ENCODE measurements at places on chromosomes 16 and 17.

- no peak for DNase-seq
These were observed 32.3 kb downstream of the CLEC16A start for GRCh38 chr16:10976634-10977033.

GRCh38 chr16:57372372-57373116, at the start of gene CX3CL1:
CX3CL1 (plus strand) TSS chr16:57372490; CDS start chr16:57372569, 79 bp downstream.
- no peak for DNase-seq

DNA sequence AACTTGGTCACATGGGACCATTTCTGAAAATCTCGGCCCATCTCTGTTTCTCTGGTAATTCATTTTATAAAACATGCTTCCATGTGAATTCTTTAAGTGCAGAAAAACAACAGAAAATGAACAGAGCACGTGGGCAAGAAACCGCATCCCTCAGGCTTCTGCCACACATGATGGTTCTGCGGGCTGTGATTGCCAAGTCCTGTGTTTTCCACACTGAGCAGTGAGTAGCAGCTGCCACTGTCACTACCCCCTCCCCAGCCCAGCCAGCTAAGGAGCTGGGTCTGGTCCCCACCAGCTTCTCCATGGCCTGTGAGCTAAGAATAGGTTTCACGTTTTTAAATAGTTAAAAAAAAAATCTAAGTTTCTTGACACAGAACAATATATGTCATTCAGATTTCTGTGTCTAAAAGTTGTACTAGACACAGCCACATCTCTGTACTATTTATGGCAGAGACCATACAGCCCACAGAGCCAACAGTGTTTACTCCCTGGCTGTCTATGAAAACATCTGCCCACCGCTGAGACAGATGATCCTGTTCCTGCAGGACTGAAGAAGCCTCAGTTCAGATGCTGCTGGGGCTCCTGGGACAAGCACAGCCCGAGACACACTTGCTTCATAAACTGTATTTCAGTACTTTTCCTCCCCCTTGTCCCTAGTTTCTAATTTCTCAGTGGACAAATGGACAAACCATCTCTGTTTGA, 41.5 kb downstream of the USP22 start:
- no peak for DNase-seq

DNA sequence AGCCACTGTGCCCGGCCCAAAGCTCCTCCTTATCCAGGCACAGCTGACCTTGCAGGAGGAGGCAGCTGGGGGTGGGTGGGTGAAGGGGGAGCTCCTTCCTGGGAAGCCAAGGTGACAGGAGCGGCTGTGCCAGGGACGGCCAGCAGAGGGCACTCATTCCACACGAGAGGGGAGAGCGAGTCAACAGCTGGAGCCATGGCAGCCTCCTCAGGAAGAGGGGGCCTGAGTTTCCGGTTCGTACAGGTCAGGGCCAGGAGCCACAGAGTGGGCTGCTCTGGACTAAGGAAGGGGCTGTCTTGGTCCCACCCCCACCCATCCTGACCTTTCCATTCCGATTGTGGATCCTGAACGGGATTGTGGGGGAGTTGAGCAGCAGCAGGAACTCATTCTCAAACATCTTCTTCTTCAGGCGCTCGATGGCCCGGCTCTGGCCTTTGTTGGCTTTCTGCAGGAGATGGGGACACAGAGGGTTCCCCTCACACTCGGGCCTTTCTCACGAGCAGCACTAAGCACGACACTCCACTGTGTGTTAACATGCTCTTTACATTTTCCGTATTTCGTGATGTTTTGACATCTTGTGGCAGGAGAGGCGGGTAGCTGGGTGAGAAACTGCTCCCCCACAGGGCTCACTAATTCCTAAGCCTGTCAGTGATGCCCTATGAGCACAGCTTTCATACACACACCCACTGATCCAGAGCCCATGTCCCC, 61.6 kb downstream of the TIMM22 start:
- no peak for DNase-seq

DNA sequence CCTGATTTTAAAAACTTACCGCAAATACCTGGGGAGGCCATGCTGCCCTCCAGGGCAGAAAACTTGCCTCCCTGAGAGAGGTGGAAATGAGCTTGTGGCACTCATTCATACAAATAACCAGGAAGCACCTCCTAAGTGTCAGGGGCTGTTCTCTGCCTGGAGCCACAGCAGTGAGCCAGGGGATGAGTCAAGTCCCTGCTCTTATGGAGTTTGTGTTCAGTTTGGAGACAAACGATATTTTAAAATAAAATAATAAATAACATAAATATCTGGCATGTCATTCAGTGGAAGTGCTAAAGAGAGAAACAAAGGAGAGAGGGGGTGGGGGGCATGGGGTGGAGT, 313.8 kb downstream of the C16orf95 start:
- DNase-seq = no peak

GRCh38 chr16:69406780-69407331, 17.6 kb upstream of the CYB5B start:
- DNase-seq = no peak

GRCh38 chr16:15636392-15636873, 6.5 kb downstream of the MARF1 start:
- peak; percentile 72 for DNase-seq

- no peak for DNase-seq
These were observed 12.1 kb downstream of the GLP2R start for GRCh38 chr17:9837551-9838471.

- DNase-seq = no peak
These were observed 1.1 kb downstream of the G6PC1 start for GRCh38 chr17:42901535-42902229.

DNA sequence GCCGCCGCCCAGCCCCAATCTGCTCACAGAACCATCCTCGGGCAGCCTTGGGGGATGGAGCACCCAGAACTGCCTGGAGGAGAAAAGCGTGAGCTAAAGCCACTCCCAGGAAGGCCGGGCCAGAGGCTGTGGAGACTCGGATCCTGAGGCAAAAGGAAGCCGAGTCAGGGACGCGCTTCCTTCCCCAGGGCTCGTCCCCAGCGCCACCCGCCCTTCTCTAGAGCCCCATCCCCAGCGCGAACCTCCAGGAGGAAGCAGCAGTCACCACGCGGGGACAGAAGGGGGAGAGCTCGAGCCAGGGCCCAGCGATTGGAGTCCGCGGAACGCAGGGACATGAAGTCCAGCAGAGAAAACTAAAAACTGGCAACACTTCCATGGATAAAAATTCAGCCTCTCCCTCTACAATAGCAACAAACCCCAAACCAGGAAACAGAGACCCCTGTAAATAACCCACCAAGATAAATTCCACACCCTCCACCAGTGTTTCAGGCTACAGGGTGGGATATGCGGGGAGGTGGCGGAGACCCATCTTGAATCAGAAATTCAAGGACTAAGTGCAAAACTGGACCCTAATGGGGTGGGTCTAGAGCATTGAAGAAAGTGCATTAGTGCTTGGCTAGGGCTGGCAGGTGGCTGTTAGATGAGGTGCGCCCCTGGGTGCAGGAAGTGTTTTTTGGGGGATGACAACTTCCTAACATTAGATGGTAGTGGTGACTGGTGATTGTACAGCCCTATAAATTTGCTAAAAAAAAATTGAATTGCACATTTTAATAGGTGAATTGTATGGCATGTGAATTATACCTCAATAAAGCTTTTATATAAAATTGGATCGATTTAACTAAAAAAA, 116.1 kb upstream of the METRNL start:
- peak; percentile 42 for DNase-seq

GRCh38 chr17:28524476-28525424, 18.6 kb downstream of the FOXN1 start:
- no peak for DNase-seq

DNA sequence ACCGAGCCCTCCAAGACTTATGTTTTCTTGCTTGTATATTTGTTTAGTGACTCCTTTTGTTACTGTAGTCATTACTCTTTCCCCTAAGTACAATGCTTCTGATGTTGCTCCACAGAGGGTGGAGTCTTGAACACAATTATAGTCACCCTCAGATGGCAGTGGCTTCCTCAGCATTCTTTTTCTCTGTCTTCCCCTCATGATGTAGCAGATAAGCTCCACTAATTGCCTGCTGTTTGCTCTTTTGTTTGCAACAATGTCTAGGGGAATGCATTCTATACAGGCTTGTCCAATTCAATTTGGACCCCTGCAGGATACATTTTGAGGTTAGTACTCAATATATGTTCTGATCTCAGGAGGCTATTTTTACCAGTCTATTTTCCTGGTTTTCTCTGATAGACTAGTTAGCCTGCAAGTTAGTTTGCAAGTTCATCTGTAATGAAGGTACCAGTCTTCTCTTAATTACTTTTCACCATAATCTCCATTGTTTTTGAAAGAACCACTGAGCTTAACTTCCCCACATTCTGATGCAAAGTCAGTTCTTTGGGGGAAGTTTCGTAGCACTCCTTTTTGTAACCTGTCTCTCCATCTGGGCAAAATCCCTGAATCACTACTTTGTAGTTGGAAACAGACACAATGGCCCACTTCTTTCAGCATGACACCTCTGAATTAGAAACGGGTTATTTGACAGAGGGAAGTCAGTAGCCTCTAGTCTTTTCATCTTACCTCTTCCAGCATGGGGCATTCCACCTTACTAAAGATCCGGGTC, 1509.2 kb downstream of the CDH11 start:
- DNase-seq = no peak

DNA sequence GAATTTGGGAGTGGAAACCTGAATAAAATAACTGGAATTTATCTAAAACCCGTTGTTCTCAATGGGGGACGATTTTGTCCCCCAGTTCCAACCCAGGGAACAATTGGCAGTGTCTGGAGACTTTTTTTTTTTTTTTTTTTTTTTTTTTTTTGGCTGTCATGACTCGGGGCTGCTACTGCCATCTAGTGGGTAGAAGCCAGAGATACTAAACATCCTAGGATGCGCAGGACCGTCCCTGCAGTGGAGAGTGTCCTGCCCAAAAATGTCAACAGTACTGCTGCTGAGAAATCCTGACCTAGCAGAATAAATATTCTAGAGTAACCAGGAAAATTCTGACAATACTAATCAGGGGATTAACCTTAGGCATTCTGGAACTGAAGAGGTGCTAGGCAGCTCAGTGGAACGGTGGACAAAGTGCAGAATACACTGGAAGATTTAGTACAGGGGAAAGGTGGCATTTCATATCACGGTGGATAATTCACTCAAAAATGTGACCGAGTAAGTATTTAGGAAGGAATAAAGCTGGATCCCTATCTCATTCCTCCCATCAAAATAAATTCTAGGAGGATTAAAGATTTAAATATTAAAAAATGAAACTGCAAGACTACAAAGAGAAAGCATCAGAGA, 107.6 kb downstream of the SPECC1 start:
- DNase-seq = peak; percentile 35

- no peak for DNase-seq
These were observed 23.3 kb downstream of the TMEM100 start for GRCh38 chr17:55699181-55699860.

DNA sequence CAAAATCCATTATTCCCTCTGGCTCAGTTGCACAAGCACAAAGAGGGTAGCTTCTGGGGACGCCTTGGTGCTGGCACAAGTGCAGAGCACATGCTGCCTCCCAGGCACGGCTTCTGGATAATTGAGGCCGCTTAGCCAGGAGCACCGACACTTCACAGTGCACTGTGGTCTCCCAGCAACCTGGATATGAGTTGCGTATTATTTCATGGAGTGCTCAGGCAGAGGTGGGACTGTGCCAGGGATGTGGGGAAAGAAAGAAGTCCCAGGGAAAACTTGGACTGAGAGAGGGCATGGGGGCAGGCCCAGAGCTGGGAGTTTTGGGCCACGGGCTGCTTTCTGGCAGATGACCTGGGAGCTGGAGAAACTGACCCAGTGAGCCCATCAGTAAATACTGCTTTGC, 37.5 kb downstream of the MPRIP start:
- no peak for DNase-seq

DNA sequence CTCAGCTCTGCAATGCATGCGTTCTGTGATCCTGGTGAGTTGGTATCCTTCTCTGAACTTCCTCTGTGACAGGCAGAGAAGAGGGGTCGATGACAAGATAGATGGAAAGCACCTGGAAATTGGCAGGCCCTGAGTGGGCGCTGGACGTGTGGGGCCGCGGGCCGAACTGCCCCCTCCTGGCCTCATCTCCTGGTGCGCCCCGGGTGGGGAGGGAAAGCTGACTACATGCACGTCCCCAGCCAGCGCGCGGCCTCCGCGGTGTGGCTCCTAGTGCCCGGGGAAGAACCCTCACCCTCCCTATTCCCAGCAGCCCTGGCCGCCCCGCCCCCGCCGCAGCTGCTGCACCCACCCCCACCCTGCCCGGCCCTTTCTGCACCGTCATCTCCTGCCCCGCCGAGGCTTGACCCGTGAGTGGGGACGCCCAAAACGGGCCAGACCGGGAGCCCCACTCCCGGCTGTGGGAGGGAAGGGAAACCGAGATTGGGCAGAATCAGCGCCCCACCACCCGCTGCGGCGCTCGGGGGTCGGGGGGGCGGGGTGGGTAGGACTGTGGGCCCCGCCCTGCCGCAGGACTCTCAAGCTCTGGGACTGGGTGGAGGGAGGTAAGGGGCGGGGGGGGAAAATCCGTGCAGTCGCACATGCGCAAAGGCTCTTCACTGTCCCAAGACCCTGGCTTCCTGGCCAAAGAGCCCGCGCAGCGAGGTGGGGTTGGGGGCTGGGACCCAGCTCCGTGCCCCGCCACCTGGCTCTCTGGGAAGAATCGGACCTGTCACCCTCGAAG, at the start of gene NOL3:
TSS of gene NOL3 (plus strand) at position 371 of the 781 bp plus-strand sequence.
- DNase-seq = no peak

DNA sequence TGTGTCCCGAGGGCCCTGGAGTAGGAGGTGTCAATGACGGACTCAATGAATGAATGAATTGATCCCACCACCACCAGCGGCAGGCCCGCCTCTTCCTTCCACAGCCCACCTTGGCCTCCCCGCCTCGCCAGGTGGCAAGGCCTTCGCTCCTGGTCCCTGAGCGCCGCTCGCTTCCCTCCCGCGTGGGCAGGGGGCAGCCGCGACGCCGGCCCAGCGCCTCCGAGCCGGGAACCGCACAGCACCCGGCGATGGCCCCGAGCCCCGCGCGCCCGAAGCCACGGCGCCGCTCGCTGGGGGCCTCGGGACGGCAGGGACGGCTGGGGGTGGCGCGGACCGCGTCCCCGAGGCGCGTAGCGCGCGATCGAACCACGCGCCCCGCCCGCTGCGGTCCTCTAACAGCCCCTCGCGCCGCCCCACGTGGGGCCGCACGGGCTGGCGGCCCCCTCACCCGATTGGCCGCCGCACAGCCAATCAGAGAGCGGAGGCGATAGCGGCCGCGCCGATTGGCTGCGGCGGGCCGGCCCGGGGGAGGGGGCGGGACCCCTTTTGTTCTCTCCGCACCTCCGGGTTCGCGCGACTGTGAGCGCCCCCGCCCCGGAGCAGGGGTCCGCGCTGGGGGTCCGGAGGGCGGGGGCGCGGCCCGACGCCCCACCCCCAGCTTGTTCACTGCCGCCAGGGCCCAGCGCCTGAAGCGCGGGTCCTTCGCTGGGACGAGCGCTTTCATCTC, 31.4 kb downstream of the ACTG1 start:
- DNase-seq = peak; percentile 46

GRCh38 chr17:16352303-16352666, 984 bp downstream of the CENPV start:
- no peak for DNase-seq

GRCh38 chr16:4109250-4109736, 6.9 kb downstream of the ADCY9 start:
- DNase-seq = no peak

Measured in CD4-positive, alpha-beta T cell (primary cell).